Uterine smooth muscle cell (primary cell): ENCODE measurements at places on chromosomes 3 and 15. TPM values are rescaled to one million over a fixed set of nuclear protein-coding genes. Genes with fewer than 3 reads are reported as not detected.

Gene TEX55
- not detected in 2 replicates for total RNA-seq

Gene ITIH3
- 0.12 TPM in 1 of 2 replicates, not detected in the other for total RNA-seq

Gene SLC6A20
- not detected in 2 replicates for total RNA-seq

Gene LIPH
- under 0.01 TPM in 1 of 2 replicates, not detected in the other for total RNA-seq

Gene NR2E3
- total RNA-seq: 0.22 and 0.25 TPM in 2 replicates

Gene PLOD2
- total RNA-seq: 149 and 317 TPM in 2 replicates

Gene GALNT15
- 3.4 and 4.6 TPM in 2 replicates for total RNA-seq

Gene ANKRD63
- total RNA-seq: not detected in 2 replicates

Gene CD200
- 0.44 and 2.9 TPM in 2 replicates for total RNA-seq

Gene TMEM266
- total RNA-seq: not detected in 2 replicates

Gene CNTN6
- total RNA-seq: under 0.01 TPM in 1 of 2 replicates, not detected in the other

Gene EPHA3
- total RNA-seq: 1.9 and 2.2 TPM in 2 replicates

Gene RPL14
- total RNA-seq: 331 and 354 TPM in 2 replicates

Gene GNAT1
- not detected in 2 replicates for total RNA-seq

Gene NANOGP8
- not detected in 2 replicates for total RNA-seq

Gene IGDCC3
- under 0.01 TPM in 1 of 2 replicates, not detected in the other for total RNA-seq

Gene GTF2A2
- total RNA-seq: 14.7 and 22.4 TPM in 2 replicates

Gene ABHD17C
- total RNA-seq: 3.0 and 3.8 TPM in 2 replicates

Gene LPCAT4
- 9.5 and 16.6 TPM in 2 replicates for total RNA-seq

Gene ACTR8
- 30.4 and 36.5 TPM in 2 replicates for total RNA-seq

Gene CSPG5
- under 0.01 and 0.22 TPM in 2 replicates for total RNA-seq

Gene DVL3
- 30.9 and 38.6 TPM in 2 replicates for total RNA-seq

Gene B3GNT5
- total RNA-seq: 9.8 and 10.0 TPM in 2 replicates

Gene OXSM
- 12.2 and 14.4 TPM in 2 replicates for total RNA-seq

Gene OTOL1
- total RNA-seq: not detected in 2 replicates

Gene RARRES1
- total RNA-seq: 26.2 and 30.5 TPM in 2 replicates

Gene ASB14
- under 0.01 TPM in 1 of 2 replicates, not detected in the other for total RNA-seq

Gene CFAP91
- 0.62 and 0.77 TPM in 2 replicates for total RNA-seq

Gene CAND2
- total RNA-seq: 6.4 and 6.6 TPM in 2 replicates

Gene SLC12A1
- not detected in 2 replicates for total RNA-seq

Gene GAP43
- 0.50 and 1.5 TPM in 2 replicates for total RNA-seq

Gene FBXW12
- total RNA-seq: not detected in 2 replicates

Gene CCR2
- not detected in 2 replicates for total RNA-seq

Gene POC1A
- total RNA-seq: 9.4 and 24.8 TPM in 2 replicates

Gene MAGEL2
- under 0.01 and 0.25 TPM in 2 replicates for total RNA-seq

Gene FHIT
- total RNA-seq: 2.0 and 2.1 TPM in 2 replicates
